ENCODE measurements at places on chromosomes 4 and X. TPM values are rescaled to one million over a fixed set of nuclear protein-coding genes. Genes with fewer than 3 reads are reported as not detected.

MBNL3 gene
- 11.3 TPM for total RNA-seq

- no peak for DNase-seq
These were observed 172.6 kb downstream of the AMELX start for GRCh38 chrX:11465648-11466411.

GNRHR gene
- not detected for total RNA-seq

DNA sequence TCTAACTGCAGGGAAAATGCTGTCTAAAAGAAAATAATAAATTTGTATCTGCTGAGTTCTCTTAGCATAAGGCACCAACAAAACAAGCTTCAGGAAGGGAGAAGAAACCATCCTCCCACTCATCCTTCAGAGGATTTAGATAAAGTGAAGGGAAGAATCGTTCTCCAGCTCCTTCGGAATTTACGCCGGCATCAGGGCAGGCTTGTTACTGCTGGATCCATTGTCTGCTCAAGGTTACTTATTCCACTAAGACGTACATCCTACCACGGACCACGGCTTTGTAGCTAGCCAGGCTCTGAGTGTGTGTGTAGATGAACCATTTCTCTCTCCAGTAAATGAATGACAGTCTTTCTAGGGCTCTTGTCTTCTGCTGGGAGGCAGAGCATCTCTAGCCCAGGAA lies 60.4 kb downstream of the HAND2 start:
- no peak for DNase-seq

ZNF185 gene
- 2.3 TPM for total RNA-seq

SLC10A4 gene
- not detected for total RNA-seq

GRCh38 chr4:128468123-128468989 lies 180.7 kb upstream of the PGRMC2 start:
- no peak for DNase-seq

MAP3K15 gene
- 2.4 TPM for total RNA-seq

FREM3 gene
- not detected for total RNA-seq

GRCh38 chr4:119580293-119580692 lies 48.3 kb downstream of the PDE5A start:
- DNase-seq: no peak

RBM10 gene
- total RNA-seq: 54.7 TPM

AMTN gene
- total RNA-seq: not detected

- no peak for DNase-seq
These were observed 3.4 kb upstream of the CYBB start for GRCh38 chrX:37776283-37776986.

GDPD2 gene
- 0.14 TPM for total RNA-seq

GRCh38 chr4:38400946-38401345 lies 263.1 kb upstream of the KLF3 start:
- no peak for DNase-seq

DNA sequence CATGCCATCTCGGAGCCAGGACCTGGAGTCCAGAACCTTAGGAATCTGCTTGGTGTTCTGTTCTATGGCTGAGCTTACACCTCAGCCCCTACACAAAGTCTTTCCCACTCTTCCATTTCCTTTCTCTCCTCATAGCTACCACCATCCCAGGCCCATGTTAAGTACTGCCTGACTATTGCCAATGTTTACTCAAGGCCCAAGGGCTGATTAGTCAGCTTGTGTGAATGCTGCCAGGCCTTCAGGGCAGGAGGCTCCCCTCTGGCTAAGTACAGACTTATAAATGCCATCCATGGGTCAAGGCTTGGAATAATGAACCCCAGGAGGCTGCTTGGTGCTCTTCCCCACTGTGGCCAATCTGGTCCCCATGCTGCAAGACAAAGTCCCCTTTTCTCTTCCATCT lies 411.6 kb upstream of the MAGEB18 start:
- no peak for DNase-seq

- no peak for DNase-seq
These were observed 20.4 kb downstream of the BMP2K start for GRCh38 chr4:78796526-78796925.

DNA sequence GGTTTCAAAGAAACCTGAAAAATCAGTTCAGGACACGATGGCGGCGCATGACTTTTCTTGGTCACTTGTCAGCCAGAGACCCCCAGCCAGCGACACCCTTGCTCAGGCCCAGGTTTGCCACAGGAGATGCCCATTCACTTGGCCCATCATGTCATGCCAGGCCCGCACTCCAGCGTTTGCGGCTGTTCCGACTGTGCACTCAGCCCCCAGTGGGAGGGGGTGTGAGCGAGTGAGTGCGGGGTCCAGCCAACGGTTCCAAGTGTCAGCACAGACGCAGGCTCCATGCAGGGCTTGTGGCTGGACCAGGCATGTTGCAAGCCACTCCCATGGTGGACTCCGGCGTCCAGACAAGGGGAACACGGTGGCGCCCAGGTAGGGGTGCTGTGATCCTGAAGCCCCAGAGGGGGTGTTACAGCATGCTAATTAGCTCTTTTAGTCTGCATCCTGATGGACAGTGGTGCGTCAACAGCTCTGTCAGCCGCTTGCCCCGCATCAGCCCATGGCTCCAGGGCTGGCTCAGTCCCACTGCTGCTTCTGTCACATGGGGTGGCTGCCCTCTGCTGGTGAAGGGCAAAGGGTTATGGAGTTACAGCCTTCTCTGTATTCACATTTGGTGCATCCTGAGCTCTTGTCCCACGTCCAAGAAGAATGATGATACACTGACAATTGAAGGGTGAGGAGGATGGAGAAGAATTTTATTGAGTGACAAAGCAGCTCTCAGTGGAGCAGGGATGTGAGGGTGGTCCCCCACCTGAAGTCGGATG lies 3.7 kb upstream of the MAEA start:
- no peak for DNase-seq

DNA sequence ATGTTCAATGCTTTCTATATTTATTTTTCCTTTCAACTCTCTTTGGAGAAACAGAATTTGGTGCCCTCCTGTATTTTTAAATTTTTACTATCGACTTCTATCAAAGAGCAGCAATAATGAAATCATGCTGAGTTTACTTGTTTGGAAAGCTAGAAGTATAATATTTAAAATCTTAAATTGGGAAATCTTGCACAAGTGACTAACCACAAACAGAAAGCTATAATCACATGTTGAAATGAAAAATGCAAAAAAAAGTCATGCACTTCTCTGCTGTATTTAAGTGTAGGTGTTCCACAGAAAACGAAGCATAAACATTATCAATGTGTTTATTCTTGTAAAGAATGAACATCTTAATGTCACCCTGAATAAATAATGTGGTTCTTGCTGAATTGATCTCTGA lies 306.1 kb downstream of the PCDH18 start:
- no peak for DNase-seq

CT45A1 gene
- total RNA-seq: not detected

- DNase-seq: no peak
These were observed 190.4 kb downstream of the ARAP2 start for GRCh38 chr4:36053930-36054329.

BMP3 gene
- not detected for total RNA-seq

DNA sequence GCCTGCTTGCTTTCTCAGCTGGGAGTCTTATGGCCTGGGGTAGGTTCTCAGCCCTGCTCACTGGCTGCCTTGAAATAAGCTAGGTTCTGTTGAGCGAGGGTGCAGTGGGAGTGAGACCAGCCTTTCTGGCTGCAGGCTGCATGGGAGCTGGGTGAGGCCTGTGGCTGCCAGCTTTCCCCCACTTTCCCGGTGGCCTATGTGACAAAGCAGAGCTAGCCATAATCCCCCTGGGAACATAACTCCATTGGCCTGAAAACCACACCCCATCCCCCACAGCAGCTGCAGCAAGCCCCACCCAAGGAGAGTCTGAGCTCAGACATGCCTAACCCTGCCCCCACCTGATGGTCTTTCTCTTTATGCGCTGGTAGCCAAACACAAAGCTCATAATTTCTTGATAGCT lies 118.9 kb downstream of the KLHL4 start:
- no peak for DNase-seq

GNPDA2 gene
- 30.7 TPM for total RNA-seq

Data from activated naive CD4-positive, alpha-beta T cell treated with anti-CD3 and anti-CD28 coated beads, Interleukin-2, amount 50 U/mL, for 72 hours (primary cell).